Stimulated activated CD8-positive, alpha-beta memory T cell treated with anti-CD3 and anti-CD28 coated beads, Interleukin-4, amount 100 ng/mL, for 48 hours (primary cell): ENCODE measurements at places on chromosomes 4 and X.

DNA sequence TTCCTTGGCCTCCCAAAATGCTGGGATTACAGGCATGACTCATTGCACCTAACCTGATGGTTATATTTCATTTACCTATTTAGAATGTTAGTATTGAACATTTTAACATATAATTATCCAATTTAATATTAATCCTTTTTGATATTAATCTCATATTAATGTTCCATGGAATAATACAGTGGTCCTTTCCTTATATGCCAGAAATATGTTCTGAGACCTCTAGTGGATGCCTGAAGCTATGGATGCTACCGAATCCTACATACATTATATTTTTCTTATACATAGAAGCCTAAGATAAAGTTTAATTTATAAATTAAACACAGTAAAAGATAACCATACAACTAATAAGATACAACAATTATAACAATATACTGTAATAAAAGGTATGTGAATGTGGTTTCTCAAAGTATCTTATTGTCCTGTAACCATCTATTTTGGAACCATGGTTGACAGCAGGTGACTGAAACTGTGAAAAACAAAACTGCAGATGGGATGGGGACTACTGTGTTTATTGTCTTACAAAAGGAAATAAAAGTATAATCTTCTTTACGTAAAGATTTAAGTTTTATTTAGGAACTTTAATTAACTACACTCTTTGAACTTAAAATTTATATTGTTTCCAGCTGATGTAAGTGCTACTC is 431.4 kb downstream of the GRID2 start:
- no peak for DNase-seq

DNA sequence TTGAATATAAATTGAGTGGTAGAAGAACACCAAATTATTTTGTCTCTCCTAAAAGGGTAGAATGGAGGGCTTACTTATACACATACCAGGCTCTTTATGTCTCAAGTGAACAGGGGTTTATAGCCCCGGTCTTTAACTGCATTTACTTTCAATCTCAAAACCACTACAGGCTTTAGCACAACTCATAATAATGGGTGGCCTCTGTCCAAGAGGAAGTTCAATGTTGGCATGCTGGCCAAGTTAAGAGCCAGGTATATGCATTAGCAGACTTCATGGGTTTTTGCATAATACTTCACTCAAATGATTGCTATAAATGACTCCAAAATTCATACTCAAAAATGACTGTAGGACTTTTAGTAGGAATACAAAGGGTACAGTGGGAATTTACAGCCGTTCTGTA is 118.5 kb upstream of the OTUD4 start:
- no peak for DNase-seq

GRCh38 chr4:145523117-145523516 is 41.5 kb downstream of the SMAD1 start:
- no peak for DNase-seq

- no peak for DNase-seq
Observed at GRCh38 chr4:121277194-121278105, 103.4 kb downstream of the QRFPR start.

GRCh38 chrX:143437439-143437838 is 79.8 kb downstream of the SPANXN3 start:
- DNase-seq, result no peak

DNA sequence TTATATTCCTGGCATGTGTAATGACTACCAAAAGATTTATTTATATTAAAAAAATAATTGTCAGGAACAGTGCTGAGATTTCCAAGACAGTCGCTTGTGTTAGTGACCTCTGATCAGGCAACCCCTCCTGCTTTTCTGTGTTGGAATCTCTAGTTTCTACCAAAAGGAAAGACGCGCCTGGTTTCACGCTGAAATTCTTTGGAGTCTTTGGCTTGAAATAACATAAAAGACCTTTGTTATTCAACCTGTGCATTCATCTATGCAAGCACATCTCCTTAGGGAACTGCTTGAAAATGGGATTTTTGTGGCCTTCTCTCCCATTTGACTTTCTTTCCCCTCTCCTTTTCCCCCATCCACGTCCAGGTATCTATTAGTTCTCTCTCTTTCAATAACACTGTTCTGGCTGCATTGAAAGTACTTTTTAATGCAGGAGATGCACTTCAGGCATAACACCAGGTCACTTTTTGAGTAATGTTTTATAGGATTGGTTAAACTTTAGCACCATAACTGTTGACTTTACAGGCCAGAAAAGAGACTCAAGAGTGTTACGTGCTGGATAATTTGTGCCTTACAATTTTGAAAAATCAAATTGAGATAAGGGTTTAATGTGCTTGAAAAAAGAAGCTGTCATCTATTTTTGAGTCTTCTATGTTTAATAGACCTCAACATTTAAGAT is 172.7 kb downstream of the GPAT3 start:
- no peak for DNase-seq

DNA sequence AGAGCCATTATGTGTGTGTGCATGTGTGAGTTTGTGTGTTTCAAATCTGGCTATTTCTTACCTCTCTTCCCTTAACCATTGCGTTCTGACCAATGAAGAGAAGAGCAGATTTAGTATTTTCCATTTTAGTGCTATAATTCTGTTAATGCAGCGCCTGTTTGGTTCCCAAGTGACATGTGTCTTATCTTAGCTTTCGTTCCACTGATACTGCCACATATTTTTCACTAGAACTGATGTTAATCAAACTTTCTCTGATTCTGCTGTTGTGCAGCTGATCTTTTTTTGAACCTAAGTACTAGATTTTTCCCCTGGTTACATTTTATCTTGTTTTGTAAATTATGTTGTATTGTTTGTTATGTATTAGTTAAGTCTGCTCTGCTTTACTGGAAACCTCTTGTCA is 152.9 kb upstream of the MID1 start:
- DNase-seq, result no peak

DNA sequence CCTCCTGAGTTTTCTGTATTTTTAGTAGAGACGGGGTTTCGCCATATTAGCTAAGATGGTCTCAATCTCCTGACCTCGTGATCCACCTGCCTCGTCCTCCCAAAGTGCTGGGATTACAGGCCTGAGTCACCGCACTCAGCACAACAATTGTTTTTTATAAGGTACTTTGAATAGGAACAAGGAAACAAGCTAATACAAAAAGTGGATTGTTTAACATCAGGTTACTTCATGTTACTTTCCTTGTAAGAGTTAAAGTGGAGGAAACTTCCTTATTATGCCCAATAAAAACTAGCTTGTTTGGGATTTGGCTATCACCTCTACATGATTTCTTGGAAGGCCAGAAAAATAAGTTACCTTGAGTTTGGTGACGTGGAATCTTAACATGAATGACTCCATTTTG is 698.7 kb downstream of the CCSER1 start:
- no peak for DNase-seq

DNA sequence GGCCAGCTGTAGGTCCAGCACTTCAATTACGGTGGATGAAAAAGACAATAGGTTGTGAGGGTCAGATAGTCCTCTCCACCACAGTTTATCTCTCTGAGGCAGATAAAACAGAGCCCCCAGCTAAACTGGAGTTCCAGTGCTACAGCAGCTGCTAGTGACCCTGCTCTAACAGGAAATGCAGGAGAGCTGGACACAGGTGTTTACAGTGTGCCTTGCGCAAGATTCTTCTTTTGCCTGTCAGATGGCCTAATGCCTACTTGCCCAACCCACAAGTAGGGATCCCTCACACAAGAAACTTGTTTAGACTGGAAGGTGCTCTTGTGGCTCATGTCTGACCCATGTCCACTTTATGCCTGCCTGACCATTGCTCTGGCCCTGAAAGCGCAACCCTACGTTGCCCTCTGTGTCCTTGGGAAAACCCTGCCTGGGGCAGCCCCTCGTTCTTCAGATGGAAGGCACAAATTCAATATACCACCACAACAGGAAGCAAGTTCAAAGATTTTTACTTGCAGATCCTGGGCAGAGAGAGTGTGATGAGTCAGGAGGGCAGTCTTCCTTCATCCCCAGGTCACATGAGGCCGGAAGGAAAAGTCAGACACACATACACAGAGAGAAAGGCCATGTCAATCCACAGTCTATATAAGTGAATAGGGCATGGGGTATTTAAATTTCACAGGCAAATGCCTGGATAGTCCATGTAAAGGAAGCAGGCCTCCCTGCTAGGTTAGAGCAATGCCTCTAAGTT is 105.1 kb upstream of the ADGRL3 start:
- no peak for DNase-seq
